PC-9 (cell line): ENCODE measurements at places on chromosomes 16 and 17. TPM values are rescaled to one million over a fixed set of nuclear protein-coding genes. Genes with fewer than 3 reads are reported as not detected.

The IQCK gene
- 21.0 and 21.6 TPM in 2 replicates for total RNA-seq

GRCh38 chr17:18182110-18182977 is 1.3 kb upstream of the ALKBH5 start:
- H3K4me1 ChIP-seq: peaks cover 33% of the 10 kb centered on the region
- H3K27ac ChIP-seq: peak overlapping the region; percentile 84
- H3K36me3 ChIP-seq: peaks cover 12% of the 10 kb centered on the region; the same call in 1 of the 2 replicates
- H3K4me3 ChIP-seq: peak overlapping the region; percentile 89

DNA sequence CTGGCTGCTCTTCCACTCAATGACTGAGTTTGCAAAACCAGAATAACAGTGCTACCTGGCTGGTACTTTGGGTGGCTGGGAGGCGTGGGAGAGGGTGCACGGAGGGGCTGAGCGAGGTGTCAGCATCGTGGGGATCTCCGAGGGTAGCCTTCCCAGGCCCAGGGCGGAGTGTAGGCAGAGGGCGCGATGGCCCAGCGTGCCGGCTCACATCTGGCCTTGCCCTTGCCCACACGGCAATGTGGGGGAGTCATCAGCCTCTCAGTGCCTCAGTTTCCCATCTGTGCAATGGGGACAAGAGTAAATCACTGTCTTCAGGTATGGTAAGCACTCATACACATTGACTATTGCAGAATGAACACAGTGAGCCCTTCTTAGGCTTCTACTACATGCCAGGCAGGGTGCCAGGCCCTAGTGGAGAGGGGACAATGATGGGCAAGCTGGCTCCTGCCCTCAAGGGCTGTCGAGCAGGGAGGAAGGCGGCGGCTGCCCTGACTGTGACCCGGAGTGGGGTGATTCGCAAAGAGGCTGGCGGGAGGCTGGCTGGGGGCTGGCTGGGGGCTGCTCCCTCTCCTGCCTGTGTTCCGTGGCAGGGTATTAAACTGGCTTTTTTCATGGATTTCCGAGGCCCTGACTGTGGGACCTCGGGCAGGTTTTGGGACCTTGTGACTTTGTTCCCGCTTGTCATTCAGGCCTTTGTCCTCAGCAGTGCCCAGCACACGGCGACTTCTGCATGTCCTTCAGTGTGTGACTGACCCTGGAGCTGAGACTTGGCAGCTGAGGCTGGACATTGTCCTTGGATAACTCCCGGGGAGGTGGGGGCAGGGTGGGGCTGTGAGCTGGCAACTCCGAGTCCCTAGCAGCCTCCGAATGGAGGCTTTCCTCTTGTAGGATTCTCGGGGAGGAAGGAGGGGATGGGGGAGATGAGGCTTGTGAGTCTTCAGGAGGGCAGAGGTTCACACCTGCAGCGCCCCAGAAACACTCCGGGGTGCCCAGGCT is 243.1 kb downstream of the SEC14L1 start:
- no peak for DNase-seq
- H3K27me3 ChIP-seq: no peaks in the 10 kb centered on the region
- H3K27ac ChIP-seq: no peak overlapping the region
- no peak overlapping the region for H3K4me3 ChIP-seq
- H3K4me1 ChIP-seq: no peaks in the 10 kb centered on the region

DNA sequence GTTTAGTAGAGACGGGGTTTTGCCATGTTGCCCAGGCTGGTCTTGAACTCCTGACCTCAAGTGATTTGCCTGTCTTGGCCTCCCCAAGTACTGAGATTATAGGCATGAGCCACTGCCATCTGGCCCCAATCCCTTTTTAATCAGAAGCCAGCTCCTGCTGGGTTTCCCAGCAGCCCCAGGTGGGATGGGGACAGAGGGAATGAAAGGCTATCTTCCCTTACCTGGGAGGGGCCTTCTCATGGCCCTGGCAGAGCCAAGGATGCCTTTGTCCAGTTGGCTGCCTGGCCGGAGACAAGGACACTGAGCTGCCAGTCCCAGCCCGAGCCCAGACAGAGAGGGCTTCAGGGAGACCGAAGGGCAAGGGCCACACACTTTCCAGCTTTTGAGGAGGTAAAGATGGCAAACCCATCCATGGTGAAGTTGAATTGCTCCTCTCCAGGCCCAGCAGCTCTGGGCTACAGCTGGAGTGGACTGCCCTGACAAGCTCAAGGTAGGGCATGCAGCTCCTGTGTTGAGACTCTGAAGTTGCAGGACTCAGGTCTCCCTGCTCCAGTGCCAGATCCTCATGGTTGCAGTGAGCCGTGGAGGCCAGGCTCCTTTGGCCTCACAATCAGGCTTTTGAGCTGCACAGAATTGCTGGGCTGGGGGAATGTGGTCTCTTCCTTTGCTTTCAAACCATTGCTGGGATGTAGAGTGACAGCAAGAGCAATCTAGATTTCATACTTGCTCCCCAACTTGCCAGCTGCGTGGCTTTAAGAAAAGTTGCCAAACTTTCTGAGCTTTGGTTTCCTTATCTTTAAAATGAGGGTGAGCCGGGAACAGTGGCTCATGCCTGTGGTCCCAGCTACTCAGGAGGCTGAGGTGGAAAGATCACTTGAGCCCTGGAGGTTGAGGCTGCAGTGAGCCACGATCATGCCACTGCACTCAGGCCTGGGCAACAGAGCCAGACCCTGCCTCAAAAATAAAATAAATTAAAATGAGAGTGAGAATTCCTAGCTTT is 44.5 kb upstream of the IL34 start:
- H3K27me3 ChIP-seq: no peaks in the 10 kb centered on the region
- no peak overlapping the region for H3K27ac ChIP-seq
- no peak for DNase-seq

DNA sequence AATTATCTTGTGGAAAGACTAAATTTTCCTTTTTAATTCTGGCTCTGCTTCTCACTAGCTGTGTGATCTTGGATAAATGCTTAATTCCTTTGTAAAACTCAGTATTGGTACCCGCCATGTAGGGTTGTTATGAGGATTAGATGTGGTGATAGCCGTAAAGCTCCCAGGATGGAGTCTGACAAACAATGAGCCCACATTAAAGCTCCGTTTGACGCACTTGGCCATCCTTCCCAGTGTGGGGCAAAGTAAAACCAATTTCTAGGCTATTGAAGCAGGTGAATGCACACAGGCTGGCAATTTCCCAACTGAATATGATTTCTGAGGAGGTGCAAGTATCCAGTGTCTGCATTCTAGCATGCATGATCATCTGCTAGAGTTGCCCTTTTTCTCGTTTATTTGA is 123.6 kb downstream of the MRTFB start:
- no peak for DNase-seq
- peaks cover 3% of the 10 kb centered on the region; the same call in 1 of the 2 replicates for H3K36me3 ChIP-seq
- H3K27ac ChIP-seq: no peak overlapping the region
- H3K27me3 ChIP-seq: no peaks in the 10 kb centered on the region
- H3K4me3 ChIP-seq: no peak overlapping the region

The SAMD14 gene
- 0.17 and 0.73 TPM in 2 replicates for total RNA-seq

DNA sequence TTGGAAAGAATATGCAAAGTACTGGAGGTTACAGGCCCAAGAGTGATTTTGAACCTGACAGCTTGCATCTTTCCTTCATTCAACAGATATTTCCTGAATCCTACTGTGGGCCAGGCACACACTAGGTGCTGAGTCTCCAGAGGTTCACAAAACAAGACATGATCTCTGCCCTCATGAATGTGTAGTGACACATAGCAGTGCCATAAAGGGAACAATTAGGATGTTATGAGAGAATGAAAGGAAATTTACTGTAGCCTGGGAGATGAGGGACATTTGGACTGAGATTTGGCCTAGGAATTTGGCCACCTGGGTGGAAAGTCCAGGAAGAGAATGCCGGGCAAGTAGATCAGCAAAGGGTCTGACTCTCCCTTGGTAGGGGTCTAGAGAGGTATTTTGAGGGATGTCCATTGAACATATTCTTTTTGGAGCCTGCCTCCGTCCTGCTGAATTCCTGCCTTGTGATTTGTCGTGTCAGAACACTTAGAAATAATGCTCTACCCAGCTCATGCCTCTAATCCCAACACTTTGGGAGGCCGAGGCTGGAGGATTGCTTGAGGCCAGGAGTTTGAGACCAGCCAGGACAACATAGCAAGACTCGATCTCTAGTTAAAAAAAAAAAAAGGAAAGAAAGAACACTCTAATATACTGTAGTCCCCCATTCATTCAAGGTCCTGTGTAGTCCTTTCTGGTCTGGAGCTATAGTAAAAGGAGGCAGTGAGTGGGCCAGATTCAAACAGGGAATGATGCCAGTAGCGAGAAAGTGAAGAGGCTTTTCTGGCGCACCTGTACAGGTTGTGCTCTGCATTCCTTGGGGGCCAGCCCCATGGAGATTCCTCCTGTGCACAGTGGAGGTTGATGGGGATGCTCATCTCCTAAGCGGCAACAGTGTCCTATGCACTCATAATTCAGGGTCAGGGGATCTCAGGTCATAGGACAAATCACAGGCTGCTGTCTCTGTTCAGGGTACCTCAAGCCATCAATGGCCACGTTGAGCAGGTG is 90.6 kb upstream of the CLEC18A start:
- H3K36me3 ChIP-seq: no peaks in the 10 kb centered on the region
- no peak overlapping the region for H3K4me3 ChIP-seq
- H3K4me1 ChIP-seq: peaks cover 13% of the 10 kb centered on the region
- H3K27ac ChIP-seq: no peak overlapping the region
- no peaks in the 10 kb centered on the region for H3K27me3 ChIP-seq

- H3K4me3 ChIP-seq: no peak overlapping the region
- H3K4me1 ChIP-seq: no peaks in the 10 kb centered on the region
- H3K27me3 ChIP-seq: peaks cover 82% of the 10 kb centered on the region
- no peak for DNase-seq
- no peak overlapping the region for H3K27ac ChIP-seq
These were observed 3.1 kb downstream of the FOXL1 start for GRCh38 chr16:86581458-86581857.

The TBC1D3G gene
- not detected in 2 replicates for total RNA-seq

GRCh38 chr16:51155199-51155607 is 4.1 kb upstream of the SALL1 start:
- H3K4me3 ChIP-seq: no peak overlapping the region
- H3K36me3 ChIP-seq: no peaks in the 10 kb centered on the region
- H3K4me1 ChIP-seq: no peaks in the 10 kb centered on the region
- DNase-seq: no peak

The VAT1L gene
- total RNA-seq: not detected in 2 replicates

The EFCAB5 gene
- 1.4 and 1.5 TPM in 2 replicates for total RNA-seq

DNA sequence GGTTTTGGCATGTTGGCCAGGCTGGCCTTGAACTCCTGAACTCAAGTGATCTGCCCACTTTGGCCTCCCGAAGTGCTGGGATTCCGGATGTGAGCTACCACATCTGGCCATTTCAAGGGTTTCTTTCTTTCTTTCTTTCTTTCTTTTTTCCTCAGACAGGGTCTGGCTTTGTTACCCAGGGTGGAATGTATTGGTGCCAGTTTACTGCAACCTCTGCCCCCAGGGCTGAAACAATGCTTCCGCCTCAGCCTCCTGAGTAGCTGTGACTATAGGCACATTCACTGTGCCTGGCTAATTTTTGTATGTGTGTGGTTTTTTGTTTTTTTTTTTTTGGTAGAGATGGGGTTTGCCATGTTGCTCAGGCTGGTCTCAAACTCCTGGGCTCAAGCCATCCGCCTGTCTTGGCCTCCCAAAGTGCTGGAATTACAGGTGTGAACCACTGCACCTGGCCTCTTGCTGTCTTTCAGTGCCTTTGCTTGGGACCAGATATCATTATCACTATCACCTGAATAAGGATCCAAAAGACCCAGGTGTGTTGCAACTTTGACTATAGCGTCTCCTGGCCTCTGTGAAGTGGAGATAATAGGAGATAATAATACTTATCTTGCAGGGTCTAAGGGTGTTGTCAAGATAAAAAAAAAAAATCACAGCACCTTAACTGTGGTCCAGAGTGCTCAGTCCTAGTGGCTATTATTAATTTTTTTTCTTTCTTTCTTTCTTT is 3.2 kb downstream of the FCSK start:
- H3K4me3 ChIP-seq: no peak overlapping the region
- no peak overlapping the region for H3K27ac ChIP-seq
- H3K4me1 ChIP-seq: peaks cover 14% of the 10 kb centered on the region
